ENCODE measurements at places on chromosomes 6 and 20.

GRCh38 chr6:144211160-144211559, 60.8 kb downstream of the STX11 start:
- no peak for DNase-seq

GRCh38 chr20:60250251-60250650, 292.0 kb downstream of the CDH26 start:
- DNase-seq: no peak

DNA sequence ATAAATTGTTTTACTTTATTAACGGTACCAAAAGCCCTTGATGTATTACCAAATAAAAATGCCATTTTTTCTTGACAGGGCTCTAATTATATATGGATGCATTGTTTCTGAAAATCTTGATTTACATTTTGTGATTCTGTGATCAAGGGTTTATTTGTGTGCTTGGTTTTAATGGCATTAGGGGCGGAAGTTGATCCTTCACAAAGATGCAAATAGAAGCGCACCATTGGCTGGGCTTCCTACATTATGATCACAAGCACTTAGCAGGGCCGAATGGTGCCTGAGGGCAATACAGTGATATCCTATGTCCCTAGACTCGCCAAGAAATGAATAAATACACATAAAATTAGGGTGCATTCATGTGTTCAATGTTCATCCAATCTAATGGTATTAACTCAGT, 172.9 kb upstream of the UST start:
- DNase-seq: no peak

- DNase-seq: no peak
These were observed 70.6 kb downstream of the NRN1 start for GRCh38 chr6:5936140-5936539.
